ENCODE measurements at places on chromosomes 2 and 18.

DNA sequence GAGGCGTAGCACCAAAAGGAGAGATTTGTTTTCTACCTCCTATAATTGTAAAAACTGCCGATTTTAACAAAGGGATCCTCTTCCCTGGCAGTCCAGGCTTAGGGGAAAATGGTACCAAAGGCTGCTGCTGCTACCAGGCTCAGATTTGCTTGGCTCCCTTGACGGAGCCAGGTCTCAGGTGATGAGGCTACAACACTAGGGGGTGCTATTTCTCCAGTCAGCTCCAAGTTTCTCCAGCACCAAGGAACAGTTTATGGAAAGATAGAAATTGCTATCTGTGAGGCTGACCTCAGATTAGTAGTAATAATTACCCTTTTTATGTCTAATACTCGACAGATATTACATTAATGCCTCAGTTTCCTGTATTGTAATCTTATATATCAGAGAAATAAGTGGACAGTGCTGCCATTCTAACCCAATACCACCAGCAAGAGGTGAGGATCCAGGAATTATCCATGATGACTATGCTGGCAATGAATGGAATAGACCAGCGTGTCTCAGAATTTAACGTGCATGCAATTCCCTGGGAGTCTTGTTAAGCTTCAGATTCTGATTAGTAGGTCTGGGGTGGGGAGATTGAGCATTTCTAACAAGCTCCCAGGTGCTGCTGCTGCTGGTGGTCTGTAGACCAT lies 111.3 kb downstream of the ESCO1 start:
- DNase-seq: no peak

GRCh38 chr2:152369176-152369860 lies 34.3 kb downstream of the FMNL2 start:
- no peak for DNase-seq

DNA sequence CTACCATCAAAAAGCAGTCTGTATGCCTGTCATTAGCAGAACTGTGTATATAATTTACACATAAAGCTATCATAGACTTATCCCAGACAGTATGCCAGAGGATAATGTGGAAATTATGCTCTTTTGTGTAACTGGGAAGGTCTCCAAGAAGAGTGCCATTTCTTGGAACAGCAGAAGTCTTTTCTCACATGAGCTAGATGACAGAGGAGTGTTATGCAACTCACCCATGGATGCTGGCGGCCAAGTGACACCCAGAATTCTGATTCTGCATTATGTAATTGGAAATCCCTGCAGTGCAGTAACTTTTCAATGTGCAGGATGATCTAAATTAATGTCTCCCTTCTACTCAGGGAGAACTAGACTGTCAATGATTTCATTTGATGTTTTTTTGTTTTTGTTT lies 160.0 kb downstream of the UBE2E3 start:
- DNase-seq: peak; percentile 31

GRCh38 chr2:226828191-226828590 lies 7.7 kb upstream of the RHBDD1 start:
- DNase-seq: no peak

DNA sequence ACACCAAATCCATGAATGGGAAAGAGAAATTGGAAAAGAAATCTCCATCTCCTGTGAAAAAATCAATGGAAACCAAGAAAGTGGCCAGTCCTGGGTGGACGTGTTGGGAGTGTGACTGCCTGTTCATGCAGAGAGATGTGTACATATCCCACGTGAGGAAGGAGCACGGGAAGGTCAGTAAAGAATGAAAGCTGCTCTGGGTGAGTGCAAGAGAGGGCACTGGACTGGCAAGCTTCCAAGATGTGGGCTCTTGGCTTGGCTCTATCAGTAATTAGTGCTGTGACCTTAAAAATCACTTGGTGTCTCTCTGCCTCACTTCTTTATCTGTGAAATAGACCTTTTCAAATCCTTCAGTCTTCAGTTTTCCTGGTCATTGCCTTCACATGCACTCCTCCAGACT lies 89.0 kb downstream of the ZNF532 start:
- DNase-seq: no peak

DNA sequence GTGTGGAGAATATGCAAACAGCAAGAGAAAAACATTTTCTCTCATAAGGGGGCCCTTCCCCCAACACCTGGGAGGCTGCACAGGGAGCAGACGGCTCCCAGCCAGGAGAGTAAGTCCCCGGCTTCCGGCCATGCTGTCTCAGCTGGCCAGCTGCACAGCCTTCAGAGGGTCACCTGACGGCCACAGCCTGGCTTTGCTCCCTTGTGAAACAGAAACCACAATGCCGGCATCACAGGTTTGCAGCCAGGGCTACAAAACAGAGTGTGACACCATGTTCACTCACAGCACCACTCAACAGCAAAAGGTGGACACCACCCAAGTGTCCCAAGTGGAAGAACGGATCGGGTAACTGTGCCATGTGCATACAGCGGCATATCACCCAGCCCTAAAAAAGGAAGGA lies 86.9 kb upstream of the GPC1 start:
- DNase-seq: no peak

GRCh38 chr2:154849482-154849881 lies 151.0 kb downstream of the KCNJ3 start:
- no peak for DNase-seq

DNA sequence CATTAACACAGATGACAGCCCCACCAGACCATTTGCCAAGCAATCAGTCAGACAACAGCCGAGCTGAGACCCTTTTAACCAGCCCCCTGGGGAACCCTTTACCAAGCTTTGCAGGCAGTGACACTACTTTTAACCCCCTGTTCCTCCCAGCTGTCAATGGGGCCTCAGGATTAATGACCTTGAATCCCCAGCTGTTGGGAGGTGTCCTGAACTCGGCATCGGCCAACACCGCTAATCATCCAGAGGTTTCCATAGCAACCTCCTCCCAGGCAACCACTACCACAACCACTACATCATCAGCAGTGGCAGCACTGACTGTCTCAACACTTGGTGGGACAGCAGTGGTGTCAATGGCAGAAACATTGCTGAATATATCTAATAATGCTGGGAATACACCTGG lies 160.9 kb upstream of the EPC2 start:
- no peak for DNase-seq
